ENCODE measurements at places on chromosomes 13 and 19.

DNA sequence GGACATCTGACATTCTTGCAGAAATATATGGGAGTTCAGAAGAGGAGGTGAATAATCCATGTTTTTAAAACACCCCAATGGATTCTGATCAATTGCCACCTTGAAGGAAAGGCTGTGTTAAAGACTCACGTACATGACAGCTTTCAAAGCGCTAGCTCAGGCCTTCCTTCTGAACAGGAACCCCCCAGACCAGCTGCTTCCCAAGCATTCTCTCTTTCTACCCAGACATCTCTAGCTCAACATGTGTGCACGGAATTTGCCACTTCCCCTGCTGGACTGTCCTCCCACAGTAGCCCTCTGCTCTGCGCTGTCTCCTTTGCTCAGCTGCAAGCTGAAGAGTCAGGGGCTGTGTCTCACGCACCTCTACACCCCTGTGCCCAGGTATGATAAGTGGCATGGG, 54.5 kb downstream of the STK24 start:
- DNase-seq, result no peak

DNA sequence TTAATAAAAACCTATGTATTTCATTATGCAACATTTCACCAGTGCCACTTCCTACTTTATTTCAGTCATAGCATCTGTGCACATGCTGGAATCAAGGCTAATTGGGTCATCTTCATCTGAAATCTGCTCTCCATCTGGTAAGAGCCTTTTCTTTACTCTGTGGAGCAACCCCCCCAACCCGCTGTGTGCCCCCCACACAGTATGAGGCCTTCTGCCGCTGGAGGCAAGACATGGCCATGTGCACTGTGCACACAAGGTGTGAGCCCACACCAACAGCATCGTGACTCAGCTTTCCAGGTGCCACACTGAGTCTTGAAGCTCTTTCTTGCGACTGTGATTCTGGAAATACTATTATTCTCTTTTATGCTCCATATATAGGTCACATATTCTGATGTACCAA, 471.0 kb downstream of the TBC1D4 start:
- no peak for DNase-seq

GRCh38 chr19:22600690-22601648, 33.2 kb upstream of the ZNF492 start:
- no peak for DNase-seq

- no peak for DNase-seq
Observed at GRCh38 chr19:10158071-10158470, 36.7 kb downstream of the DNMT1 start.

Data from fibroblast of mammary gland (primary cell).